ENCODE measurements at places on chromosomes 2 and 18.

DNA sequence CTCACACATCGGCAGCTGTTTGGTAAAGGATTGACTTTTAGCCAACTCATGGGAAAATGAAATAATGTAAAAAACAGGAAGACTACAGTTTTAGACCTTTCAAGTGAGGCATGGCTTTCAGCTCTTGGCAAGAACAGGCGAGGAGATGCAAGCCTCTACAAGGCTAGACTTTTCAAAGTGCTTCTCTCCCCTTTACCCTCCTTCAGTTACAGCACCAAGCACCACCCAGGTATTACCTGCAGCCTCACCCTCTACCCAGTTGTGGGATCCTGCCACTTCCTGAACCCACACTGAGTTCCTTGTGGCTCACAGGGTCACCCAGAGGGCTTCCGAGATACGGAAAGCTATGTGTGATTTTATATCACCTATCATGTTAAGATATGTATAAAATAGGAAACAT is 14.7 kb downstream of the UGT1A10 start:
- DNase-seq = no peak

DNA sequence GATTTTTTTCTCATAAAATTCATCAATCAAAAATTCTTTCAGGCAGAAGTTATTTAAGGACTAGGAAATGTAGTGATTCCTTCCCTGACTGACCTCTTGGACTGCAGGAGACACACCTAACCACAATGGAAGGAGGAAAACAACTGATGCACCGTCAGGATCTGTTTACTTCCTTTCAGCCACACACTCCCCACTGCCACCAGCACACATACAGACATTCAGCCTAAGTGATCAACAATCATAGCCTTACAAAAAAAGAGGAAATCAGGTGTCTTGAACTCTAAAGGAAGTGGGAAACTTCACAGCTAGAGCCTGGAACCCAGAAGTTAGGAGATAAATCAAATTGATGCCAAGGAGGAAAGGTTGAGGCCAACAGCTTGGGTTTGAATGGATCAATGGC is 213.5 kb upstream of the ACVR2A start:
- no peak for DNase-seq

DNA sequence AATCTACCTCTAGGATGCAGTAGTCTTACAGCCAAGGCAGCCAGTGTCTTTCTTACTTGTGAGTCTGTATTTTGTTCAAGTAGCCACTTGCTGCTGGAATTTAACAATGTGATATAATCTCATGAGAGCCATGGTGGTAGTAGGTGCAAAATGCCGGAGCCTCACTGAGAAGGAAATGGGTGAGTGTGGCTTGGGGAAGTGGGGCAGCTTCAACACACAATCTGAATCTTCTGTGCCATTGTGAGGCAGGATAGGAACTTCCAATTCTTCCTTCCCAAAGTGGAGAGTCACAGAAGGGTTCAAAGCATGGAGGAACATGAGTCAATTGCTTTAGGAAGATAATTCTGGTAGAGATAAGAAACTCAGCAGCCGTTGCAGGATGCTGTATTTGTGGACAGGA is 158.7 kb upstream of the APCDD1 start:
- no peak for DNase-seq

DNA sequence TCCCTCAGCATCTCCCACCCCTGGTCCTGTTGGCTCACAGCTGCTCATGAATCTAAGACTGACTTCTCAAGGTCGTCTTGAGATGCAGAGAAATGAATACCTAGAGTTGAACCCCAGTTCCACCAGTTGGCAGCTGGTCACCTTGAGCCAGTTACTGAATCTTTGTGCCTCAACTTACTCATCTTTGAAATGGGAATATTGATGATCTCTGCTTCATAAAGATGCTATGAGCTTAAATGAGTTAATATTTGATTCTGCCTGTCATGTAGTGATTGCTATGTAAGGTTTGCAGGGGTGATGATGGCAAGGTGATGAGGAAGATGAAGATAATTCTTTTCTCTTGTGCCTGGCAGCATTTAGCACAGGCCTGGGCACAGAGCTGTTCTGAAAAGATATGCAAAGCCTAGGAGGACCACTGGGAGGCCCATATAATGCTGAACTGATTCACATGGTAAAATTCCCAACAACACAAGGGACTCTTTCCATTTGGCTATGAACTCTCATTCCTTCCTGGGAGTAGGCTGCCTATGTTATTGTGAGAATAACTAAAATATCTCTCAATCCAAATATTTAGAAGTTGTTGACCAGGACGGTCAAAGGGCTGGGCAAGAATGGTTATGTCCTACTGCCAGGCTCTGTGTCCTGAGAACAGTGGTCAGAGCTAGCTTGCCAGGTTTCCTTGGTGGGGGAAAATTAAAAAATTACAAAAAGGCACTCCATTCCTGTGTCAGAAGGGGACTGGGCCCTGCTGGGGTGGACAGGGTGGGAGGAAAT is 70.9 kb downstream of the APOB start:
- no peak for DNase-seq

GRCh38 chr2:102619414-102620319 is at the start of gene SLC9A2:
TSS of gene SLC9A2 (plus strand) at chr2:102619553. CDS start at chr2:102619849, 296 bp downstream.
- DNase-seq = no peak

DNA sequence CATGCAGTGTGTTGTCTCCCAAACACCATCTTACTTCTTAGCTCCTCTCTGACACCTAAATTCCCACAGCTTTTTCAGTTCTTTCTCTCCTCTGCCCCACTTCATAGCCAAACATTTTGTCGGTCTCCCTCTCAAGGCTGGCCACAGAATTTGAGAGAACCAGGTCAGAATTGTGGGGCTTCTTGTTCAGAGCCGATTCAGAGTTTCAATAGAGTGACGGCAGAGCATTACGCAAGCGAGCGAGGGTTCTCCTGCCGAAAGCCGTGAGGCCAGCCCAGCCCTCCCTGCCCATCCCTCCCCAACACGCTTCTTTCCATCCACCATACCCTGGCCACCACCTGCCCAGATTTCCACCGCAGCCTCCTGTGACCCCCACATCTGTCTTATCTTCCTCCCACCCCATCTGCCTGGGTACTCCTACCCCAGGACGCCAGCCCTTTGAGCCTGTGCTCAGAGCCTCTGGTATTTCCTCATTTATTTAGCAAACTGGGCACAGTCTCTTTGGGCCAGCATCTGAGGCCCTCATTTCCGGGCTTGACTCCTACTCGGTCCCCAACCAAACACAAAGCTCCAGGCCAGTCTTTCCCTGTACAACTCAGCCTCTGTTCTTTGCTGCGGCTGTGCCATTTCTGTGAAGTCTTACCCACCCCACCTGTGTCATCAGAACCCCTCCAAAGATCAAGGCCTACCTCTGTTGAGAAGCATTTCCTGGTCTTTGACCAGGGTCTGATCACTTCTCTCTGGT is 70.0 kb upstream of the MAP4K4 start:
- no peak for DNase-seq

GRCh38 chr2:161423421-161424393 is 7.6 kb downstream of the TBR1 start:
- DNase-seq = no peak

GRCh38 chr2:227326783-227327182 is 1.7 kb downstream of the MFF start:
- DNase-seq = no peak

DNA sequence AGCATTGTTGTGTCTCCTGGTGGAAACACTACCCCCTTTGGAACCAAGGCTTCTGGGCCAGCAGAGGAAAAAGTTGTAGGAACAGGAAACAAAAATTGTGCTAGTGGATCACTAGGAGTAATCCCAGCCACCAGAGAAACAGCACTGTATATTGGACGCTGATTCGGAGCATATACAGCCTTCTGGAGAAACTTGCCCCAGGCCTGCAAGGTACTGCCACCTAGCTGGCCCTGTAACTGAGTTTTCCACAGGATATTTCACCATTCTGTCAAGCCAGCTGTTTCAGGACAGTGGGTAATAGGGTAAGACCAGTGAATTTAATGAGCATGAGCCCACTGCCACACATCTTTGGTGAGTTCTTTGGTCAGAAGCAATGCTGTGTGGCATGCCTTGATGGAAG is 25.1 kb upstream of the EMILIN2 start:
- DNase-seq = no peak

DNA sequence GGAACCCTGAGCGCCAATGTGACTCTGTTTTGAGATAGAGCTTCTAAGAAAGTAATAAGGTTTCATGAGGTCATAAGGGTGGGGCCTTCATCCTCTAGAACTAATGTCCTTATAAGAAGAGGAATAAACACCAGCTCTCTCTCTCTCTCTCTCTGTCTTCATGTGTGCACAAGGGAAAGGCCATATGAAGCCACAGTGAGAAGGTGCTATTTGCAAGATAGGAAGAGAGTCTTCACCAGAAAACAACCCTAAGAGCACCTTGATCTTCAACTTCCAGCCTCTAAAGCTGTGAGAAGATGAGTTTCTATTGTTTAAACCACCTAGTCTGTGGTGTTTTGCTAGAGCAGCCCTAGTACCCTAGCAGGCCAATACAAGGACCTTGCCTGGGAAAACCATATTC is 55.8 kb downstream of the DOCK10 start:
- DNase-seq = no peak

DNA sequence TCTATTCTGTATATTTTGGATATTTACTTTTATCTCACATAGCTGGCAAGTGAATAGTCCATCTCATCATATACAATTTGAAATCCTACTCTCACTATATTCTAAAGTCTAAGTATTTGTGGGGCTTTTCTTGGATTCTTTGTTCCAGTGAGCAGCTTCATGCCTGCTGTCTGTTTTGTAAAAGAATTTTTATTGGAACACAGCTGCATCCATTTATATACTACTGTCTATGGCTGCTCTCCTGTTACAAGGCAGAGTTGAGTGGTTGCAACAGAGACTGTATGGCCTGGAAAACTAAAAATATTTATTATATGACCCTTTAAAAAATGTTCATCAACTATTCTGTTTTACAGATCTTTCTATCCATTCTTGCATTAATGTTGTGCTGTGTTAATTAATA is 193.3 kb upstream of the KLHL14 start:
- DNase-seq = no peak

DNA sequence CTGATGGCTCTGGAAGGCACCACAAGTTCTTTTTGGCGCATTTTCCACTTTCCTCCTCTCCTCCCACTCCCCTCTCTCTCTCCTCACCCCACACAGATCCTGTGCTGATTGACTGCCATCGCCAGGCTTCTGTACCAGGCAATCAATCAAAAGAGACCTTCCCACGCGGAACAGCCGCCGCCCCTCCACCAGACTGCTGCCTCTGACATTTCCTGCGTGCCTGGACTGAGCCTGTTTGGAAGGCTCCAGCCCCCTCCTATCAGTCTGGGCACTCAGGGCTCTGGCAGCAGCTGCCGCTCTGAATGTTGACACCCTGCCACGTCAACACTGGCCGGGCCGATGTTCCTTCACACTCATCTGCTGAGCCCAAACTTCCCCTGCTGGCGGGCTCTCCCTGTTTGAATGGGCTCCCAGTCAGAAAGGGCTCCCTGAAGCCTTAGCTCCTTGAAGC is 467.7 kb downstream of the EPHA4 start:
- peak; percentile 61 for DNase-seq

DNA sequence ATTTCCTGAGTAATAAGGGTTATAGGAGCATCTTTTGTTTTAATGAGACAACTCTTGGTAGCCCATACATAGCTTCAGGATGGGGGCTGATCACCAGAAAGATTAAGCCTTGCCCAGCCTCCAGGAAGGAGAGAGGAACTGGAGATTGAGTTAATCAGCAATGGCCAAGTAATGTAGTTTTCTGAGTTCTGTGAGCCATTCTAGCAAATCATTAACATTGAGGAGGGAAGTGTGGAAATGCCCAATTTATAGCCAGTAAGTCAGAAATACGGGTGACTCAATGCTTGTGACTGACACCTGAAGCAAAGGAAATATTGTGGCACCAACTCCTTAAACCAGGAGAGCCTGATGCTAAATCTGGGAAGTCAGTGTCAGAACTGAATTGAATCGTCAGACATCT is 205.1 kb upstream of the SRD5A2 start:
- no peak for DNase-seq

GRCh38 chr18:46236156-46236555 is 132.0 kb downstream of the HAUS1 start:
- DNase-seq = no peak

GRCh38 chr18:2979871-2980790 is 32.8 kb downstream of the LPIN2 start:
- DNase-seq = peak; percentile 52

DNA sequence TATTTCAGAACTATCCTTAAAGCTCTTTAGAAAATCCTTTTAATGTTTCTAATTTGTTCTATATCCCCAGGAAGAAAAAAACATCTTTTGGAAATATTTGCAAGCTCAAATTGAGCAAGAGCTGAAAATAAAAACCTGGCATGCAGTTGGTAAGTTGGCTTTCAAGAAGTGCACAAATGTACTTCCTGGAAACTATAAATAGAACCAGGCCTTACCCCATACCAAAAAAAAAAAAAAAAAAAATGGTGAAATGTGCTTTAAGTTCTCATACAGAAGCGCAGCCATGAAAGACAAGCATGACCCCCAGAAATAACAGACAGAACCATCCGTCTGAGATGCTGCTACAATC is 178.5 kb downstream of the HDAC4 start:
- peak; percentile 62 for DNase-seq

DNA sequence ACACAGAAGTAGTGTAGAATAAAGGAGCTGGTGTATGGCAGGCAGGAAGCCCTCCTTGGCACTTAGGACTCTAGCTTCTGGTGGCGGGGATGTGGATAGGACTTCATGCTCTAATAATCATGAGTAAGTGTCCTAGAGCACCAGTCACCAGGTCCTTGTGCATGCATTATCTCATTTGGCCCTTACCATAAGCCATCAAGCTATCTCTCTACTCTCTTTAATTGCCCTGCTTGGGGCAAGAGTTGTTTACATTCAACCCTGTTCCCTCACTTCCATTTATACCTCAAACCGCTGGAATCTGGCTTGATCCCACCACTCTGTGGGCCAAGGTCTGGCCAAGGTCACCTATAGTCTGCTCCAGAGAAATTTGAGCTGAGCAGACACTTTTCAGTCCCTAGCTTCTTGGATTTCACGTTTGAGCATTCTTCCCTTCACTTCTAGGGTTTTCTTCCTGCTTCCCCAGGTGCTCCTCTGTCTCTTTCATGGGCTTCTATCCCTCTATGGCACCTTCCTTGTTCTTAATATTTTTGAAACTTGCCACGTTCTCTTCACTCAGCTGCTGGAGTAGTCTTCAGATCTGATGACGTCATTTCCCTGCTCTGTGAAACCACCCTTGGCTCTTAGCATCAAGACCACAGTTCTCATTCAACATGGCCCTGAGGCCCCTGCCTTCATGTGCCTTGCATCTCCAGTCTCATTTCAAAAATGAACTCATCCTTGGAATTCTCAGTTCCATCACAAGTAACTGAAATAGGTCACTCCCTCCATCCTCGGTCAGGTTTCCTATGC is 94.9 kb upstream of the GATA6 start:
- peak; percentile 6 for DNase-seq

DNA sequence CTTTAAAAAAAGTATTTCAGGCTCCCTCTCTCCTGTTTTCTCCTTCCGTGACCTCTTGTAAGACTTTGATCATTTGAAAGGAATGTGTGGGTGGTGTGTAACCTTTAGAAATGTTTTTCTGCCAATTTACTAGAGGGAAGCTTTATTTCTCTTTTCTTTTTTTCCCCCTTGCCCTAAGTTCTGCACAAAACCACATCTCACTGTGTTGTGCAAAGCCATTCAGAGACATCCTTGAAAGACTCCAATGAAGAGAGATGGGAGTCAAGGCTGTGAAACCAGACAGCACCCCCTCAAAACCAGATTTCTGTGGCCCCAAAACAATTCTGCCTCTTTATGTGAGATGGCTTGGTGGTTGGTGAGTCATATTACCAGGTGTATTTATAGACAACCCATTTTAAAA is 184.6 kb upstream of the ERBB4 start:
- DNase-seq = peak; percentile 47

GRCh38 chr2:84972207-84972783 is 1.3 kb downstream of the KCMF1 start:
- peak; percentile 44 for DNase-seq

Measured in fibroblast of mammary gland (primary cell).